Stimulated activated CD8-positive, alpha-beta memory T cell treated with anti-CD3 and anti-CD28 coated beads, Interleukin-7, amount 100 ng/mL, for 24 hours (primary cell): ENCODE measurements at places on chromosomes 4 and X.

DNA sequence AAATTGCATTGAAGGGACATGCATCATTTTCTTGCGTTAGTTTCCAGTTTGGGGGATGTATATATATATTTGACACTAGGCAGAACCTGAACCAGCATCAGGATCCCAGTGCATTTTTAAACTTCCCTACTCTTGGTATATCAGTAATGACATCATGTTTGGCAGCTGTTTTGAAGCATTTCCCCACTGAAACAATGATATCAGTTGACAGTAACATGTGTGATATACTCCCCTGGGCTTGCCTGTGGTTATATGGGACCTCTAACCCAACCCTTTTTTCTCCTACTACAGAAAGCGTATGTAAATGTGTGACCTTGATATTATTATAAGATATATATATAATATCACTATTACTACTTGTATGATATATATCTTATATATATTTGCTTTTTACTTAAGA, 225.9 kb upstream of the CASK start:
- no peak for DNase-seq

DNA sequence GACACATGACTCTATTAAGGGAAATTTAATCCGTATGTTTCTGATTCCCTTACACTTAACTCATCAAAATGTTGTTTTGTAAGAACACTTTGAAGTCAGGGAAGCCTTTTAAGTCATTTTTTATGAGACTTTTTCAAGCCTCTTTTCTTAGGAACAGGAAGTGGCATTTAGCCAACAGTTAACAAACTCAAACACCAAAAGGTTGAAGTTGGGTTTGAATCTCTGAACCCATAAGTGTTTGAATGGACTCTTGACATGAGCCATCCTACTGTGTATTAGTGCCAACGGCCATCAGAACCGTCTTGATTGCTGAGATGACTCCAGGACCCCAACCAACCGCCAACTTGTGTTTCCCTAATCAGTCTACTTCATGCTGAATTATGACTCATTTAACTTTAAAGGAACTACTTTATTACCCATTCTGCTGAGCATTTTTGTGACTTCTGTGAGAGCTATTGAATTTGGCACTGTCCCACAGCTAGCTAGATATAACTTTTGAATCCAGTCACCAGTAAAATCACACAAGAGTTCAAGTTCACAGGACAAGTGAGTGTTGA, 209.1 kb upstream of the FAT1 start:
- DNase-seq: no peak

DNA sequence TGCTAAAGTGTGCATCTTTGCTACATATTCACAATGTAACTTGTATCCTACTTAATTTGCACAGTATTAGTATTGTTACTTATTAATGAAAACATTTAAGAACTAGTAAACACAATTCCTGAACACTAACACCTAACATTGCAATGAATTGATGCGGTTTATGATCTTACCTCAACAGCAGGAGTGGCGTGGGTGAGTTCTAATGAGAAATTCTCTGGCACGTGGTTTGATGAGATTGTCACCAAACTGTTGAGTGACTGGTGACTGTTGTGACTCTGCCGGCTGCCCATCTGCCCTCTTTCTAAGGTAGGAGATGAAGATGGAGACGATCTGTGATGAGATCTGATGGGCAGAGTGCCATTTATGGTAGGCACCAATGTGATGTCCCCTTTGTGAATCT, 2.9 kb downstream of the PCDH18 start:
- no peak for DNase-seq

DNA sequence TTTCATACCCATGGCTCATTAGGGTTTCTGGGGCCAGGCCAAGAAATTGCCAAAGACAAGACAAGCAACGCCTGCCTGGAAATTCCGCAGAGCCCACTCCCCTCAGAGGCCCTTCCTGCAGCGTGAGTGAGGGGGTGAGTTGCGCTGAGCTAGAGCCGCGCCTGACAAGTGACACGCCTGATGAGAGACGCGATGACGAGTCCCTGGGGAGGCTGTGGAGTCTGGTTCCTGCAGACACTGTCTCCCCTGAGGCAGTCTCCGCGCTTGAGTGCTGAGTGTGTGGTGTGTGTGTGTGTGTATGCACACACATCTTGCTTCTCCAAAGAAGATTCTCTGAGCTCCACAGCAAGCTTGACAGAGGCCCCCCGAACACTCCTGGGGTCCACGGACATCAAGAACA, 269.8 kb downstream of the BCOR start:
- DNase-seq: no peak

GRCh38 chr4:72319601-72320021, 249.4 kb downstream of the ADAMTS3 start:
- DNase-seq: no peak

DNA sequence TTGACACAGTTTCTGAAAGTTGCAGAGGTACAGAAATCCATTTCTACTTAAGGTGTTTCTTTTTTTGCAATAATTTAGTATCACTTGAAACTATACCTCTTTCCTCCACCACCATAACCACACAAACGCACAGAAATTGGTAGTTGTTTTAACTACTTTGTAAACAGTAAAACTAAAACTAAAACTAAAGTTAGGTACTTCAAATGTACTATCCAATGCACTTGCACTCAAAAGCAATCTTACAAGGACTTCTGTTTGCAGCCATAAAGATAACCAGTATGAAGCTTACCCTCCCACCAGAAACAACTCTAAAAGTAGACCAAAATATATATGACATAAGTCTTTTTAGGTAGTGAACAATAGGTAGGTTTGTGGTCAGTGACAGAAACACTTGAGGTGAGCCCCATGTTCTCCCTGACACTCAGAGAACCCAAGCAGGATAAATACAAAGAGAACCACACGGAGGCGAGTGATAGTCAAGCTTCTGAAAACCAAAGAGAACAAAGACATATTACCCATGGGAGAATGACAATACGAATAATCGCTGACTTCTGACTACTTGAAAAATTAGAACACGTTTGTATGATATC, 72.2 kb upstream of the VBP1 start:
- no peak for DNase-seq

GRCh38 chr4:79700356-79700755, 292.3 kb upstream of the GK2 start:
- DNase-seq: no peak

GRCh38 chr4:162075726-162076125, 88.1 kb downstream of the FSTL5 start:
- DNase-seq: no peak

DNA sequence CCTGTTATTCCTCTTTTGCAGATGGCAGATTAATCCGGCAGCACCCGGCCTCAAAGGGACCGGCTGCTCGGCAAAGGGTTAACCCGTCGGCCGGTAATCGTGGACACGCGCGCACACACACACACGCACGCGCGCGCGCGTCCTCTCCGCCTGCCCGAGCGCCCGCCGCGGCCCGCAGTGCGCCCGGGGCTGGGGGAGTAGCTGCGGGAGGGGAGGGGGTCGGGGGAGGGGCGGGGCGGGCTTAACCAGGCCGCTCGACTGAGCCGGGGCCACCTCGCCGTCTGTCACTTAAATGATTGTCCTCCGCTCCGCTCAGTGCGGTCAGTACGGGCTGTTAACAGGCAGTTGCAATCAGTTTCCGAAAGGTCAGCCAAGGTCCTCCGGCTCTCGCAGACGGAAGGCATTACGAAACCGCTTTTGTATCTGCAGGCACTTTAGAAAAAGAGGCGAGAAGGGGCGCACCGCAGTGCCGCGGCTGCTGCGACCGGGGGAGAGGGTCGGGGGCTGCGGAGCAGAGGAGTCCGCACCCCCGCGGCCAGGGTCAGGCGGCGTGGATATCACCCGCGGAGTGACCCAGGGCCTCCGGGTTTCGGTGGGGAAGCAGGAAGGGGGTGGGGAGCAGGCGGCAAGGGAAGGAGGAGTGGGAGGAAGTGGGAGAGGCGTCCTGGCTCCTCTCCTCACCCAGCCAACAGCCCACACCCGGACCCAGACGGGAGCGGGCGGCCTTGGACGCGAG, 57.3 kb upstream of the BCOR start:
- no peak for DNase-seq

DNA sequence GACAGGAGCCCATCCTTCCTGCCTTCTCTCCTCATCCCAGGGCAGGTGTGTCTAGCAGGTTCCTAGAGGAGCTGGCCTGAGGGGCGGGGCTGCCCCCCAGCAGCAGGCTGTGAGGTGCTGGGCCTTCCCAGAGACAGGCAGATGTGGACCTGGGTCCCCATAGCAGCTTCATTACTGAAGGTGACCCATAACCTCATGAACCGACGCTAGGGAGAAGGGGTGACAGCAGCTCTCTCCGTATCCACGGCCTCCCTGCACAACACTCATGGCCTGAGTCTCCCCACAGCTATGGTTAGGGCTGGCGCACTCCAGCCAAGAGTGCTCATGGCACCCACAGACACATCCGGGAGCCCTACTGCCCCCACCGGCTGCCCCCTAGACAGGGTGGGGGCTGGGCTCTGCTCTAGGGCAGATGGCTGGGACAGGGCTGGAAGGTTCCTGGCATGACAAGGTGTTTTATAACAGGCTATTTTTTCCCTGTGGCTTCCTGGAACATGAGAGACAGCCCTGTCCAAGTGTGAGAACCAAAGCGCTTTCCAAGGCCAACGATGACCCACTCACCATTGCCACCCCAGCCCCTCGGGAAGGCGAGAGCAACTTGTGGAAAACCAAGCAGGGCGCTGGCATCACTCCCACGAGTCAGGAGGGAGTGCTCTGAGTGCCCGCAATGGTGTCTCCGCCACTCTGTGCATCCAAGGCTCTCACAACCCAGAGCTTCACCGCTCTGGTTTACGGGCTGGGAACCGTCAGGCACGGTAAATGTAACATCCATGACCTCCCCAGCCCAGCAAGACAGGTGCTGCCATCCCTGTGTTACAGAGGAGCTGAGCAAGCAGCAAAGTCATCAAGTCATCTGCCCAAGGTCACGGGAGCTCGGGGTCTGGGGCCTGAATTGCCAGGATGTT, 59.8 kb downstream of the ACOX3 start:
- no peak for DNase-seq
